ENCODE measurements at places on chromosomes 2 and 18.
A peak's percentile ranks its signal among the peaks of the same experiment; 100 is the strongest.

DNA sequence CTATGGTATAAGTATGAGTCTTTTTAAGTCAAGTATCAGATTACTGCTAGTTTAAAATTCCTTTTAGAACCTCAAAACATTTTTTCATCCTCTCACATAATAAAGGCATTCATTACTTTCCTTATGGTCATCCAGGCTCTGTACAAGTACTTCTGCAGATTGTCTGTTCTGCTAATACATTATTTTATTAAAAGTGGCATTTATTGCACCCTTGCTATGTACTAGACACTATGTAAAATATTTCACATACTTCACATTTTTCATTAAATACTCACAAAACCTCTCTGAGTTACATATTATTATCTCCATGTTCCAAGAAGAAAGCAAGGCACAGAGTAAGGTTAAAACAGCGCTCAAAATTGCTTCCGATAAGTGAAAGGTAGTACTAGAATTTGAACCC is 84.1 kb downstream of the RAPH1 start:
- DNase-seq = no peak

- no peak for DNase-seq
These were observed 43.2 kb upstream of the CAB39 start for GRCh38 chr2:230669386-230669950.

DNA sequence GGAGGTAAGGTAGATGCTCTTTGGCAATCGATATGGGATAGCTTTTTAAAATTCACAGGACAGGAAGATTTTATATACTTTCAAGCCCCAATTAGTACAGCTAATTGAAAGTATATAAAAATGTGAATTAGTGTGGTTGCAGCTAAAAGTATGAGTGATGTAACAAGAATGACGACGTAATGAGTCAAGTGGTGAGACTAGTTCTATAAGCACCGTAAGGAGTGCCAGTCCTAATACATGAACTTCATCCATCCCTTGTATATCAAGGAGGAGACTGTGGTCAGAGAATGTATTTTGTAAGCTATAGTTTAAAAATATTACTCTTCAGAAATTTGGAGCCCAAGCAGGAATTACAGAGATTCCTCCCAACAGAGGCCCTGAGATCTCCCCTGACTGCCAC is 25.8 kb downstream of the DNAJC27 start:
- peak; percentile 60 for DNase-seq

- no peak for DNase-seq
These were observed 48.0 kb upstream of the TLK1 start for GRCh38 chr2:171208657-171209056.

DNA sequence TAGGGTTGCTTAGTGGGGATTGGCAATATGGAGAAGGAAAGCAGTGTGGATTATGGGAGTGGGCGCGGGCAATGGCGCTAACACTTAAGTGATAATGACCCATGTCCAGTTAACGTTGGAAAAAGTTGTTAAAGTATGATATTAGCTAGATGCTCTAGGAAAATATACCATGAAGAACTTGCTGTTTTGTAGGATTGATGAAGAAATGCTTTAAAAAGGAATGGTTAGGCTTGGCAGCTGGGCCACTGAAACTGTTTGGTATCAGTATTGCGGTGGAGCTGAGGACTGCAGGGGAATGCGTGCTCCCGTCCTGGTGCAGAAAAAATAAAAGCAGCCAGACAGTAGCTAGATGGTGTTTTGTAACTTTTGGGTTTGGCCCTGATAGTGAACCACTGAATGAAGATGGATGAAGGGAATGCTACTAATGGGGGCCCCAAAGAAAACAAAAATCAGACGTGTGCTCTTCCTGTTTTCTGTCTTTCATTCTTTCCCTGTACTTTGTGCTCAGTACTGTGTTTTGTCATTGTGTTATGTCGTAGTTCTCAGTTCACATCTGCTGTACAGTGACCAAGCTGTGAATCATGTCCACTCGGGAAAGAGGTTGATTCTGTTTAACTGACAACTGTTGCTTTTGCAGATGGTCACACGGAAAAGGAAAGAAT is 999 bp downstream of the INSIG2 start:
- DNase-seq = peak; percentile 68

DNA sequence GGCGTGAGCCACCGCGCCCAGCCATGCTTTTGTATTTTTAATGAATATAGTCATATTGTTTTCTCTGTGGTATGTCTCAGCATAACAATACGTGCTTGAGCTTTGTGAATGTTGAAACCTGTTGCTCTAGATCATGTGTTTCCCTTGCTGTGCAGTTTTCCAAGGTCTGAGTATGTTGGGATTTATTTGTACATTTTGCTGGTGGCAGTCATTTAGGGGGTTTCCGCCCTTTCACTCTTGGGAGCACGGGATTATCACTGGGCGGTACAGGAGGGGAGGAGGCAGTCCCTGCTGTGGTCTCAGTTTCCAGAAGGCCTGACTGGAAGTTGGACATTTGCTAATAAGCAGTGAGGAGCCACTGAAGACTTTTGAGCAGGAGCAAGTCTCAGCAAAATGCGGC is 24.9 kb upstream of the CATIP start:
- no peak for DNase-seq

- no peak for DNase-seq
These were observed 155.1 kb upstream of the SERPINE2 start for GRCh38 chr2:224194161-224194560.

- DNase-seq = no peak
These were observed 128.5 kb upstream of the PTPRM start for GRCh38 chr18:7438646-7439045.

DNA sequence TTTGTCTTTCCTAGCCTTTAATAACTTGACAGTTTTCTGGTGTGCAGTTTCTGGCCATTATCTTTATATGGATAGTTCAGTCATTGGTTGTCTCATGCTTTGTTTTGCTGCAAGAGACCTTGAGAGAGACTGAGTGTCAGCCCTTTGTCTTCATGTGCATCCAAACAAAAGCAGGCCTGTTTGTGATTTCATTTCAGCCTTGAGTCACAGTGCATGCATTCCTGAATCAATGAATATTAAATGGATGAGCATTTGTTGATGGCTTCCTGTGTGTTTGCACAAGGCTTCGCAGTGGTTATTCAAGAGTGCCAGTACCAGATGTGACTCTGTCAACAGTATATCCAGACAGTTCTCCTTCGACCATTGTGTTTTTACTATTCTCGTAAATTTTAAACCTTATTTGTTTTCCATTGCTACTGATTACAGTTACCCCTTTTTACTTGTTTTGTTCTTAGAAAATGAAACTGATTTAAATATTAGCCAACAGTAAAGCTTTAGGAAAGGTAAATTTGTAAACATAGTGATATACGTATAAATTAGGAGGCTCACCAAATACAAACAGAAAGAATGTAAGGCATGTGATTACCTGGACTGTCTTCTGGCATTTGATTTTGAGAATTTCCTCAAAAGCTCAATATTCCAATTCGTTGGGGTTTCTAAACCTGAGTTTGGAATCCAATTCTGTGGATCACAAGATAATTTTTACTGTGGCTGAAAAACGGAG is 319.8 kb downstream of the CTNNA2 start:
- no peak for DNase-seq

DNA sequence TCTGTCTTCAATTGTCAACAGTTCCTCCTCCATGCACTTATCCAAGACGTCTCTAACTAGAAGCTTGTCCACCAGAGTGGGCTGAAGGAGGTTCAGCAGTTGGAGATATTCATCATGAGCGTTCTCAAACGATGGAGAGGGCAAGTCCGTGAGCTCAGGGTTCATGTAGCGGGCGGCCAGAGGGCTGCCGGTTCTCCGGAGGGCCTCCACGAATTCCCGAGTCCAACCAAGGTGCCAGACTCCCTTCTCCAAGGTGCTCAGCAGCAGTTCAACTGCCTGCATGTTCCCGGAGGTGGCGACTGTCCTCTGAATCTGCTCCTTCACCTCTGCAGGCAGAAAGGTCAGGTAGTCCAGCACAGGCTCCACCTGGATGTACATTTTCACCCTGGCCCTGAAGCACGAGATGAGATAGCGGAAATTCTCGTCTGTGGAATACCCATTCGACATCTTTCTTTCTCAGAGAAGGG is 590 bp downstream of the IFIH1 start:
- peak; percentile 60 for DNase-seq

- no peak for DNase-seq
These were observed 364.7 kb downstream of the ERBB4 start for GRCh38 chr2:212173756-212174510.

- no peak for DNase-seq
These were observed 14.8 kb upstream of the SIX2 start for GRCh38 chr2:45024097-45024496.

Data from mammary epithelial cell (primary cell).